ENCODE measurements at places on chromosomes 12 and 14.

DNA sequence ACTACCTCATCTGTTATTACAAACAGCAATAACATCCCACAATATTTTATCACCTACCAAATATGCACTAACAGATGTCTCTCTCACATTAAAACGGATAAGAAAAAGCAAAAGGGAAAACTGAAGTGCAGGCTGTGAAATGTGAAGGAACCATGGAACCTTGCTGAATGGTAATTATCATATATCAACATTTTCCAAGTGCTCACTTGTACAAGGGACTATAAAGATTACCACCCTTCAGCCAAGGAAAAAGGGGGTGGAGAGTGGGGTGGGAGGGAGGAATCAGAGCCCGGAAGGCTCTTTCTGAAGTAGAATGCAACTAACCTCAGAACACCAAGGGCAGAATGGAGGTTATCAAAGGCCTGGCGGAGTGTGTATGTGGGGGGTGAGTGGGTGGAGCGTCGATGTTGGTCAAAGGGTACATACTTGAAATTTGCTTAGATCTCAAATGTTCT is 1.2 kb downstream of the SNX6 start:
- no peak for DNase-seq

DNA sequence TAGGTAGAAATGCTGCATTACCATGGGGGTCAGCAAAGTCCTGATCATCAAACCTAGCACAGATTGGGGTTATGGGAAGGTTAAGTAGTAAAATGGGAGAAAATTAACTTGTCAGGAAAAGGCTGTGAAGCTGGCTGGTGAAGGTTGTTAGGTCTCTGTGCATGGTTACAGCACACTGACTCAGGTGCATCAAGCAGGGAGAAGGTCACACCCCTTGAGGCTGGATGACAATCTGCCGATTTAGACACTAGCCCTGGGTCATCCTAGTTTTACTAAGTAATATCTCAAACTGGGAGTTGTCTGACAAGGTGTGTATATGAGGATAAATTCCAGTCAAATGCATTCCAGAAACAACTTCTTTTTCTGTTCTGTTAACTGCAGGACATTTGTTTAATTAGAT is 271.1 kb upstream of the LRIG3 start:
- DNase-seq = no peak

DNA sequence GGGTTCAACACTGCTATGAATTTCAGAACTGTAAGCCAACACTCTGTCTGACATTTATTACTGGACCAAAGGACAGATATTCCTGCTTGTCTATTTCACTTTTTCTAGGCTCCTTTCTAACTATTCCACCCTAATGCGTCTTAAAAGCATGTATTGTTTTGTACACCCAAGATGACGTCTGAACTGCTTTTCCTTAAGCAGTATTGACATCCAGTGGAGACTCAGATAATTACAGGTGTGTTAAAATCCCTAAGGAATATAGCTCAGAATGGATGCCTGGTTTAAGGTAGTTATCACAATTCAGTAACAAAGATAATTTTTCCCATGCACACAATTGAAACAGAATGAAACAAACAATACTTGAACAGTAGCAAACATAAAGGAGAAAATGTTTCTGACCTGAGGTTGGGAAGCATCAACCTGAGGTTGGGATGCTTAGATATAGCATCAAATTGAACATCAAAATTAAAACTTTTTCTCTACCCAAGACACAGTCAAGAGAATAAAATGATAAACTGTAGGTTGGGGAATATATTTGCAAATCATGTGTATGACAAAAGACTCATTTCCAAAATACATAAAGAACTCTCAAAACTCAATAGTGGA is 93.7 kb upstream of the PTPRR start:
- no peak for DNase-seq

GRCh38 chr14:66476964-66477363 is 9.2 kb upstream of the CCDC196 start:
- no peak for DNase-seq

GRCh38 chr12:117045160-117046010 is 53.8 kb downstream of the TESC start:
- DNase-seq = peak; percentile 24

DNA sequence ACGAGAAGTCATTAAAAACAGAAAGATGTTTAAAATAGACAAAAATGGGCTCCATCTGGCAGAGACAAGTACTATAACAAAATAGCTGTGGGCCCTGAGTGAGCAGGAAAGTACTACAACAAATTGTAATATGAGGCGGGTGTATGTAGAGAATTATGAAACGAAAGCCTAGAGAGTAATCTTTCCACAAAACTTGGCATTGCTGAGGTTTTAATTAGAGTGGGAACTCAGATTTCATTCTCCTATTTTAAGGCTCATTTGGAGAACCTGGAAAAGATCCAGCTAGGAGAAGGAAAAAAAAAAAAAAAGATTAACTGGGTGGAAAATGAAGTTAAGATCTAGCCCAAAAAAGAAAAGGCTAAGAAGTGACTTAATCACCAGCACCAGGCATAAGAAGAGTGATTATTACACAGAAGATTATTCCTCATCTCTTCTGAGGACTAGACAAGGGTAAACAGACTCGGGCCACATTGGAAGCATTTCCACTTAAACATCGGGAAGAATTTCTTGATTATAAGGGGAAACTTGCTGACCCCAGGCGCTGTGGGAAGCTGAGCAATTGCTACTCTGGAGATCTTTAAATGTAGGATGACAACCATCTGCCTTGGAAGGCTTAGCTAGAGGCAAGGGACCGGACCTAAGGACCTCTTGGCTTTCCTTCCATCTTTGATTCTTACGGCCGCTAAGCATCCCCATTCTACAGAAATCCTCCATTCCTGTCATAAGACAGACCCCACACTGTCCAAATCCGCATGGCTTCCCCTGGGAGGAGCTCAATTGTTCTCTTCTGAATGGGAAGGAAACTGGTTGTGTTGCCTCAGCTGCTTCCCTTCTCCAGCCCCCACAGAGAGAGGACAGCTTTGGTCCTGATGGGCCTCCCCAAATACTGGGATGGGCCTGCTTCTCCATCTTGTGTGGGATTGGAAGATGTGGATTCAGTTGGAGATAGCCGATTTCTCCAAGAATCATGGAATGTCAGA is 40.6 kb downstream of the IGF1 start:
- no peak for DNase-seq

DNA sequence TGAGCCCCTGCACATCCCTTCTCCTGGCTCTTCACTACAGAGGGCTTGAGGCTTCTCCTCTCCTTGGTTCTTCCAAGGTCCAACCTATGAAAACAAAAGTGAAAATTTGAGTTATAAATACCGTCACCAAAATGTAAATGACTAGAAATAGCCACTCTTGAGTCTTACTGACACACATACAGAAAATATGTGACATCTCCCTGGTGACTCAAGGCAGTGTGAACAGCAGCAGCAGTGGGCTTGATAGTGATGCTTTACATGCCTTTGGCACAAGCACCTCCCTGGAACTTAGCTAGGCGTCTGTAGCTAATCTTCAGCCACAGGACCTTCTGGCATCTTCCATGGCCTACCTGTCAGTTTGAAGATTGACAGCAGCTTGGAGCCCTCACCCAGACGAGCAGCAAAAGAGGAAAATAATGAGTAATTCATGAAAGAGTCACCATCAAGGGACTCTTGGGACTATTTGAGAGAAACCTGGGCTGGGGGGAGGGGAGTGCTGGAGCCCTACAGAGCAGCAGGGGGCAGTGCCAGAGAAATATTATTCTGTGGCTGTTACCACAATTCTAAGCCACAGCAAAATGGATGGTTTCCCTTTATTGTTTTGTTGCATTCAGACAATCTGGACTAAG is 158.0 kb downstream of the KCNK10 start:
- no peak for DNase-seq

- DNase-seq = no peak
These were observed 8.7 kb upstream of the GPR132 start for GRCh38 chr14:105073720-105074600.

GRCh38 chr14:86510491-86510890 is 980.5 kb downstream of the FLRT2 start:
- DNase-seq = no peak

DNA sequence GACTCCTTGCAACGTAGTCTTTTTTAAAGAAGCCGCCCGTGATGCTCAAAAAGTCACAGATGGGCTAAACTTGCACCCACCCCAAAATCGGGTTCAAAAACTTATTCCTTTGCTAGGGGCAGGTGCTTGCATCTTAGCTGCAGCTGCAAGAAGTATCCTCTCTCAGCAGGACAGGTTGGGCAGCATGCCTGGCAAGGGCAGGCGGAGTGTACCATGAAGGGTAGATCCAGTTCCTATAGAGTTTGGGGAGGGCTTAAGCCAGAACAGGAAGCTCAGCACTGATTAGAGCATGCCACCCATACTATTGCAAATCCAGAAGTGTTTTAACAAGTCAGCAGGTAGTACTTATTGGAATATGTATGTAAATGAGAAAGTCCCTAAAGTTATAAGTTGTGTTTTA is 48.7 kb downstream of the CPM start:
- DNase-seq = no peak

GRCh38 chr12:39368096-39368495 is 74.8 kb downstream of the KIF21A start:
- no peak for DNase-seq

- no peak for DNase-seq
These were observed 7.7 kb upstream of the HPD start for GRCh38 chr12:121866331-121866730.

DNA sequence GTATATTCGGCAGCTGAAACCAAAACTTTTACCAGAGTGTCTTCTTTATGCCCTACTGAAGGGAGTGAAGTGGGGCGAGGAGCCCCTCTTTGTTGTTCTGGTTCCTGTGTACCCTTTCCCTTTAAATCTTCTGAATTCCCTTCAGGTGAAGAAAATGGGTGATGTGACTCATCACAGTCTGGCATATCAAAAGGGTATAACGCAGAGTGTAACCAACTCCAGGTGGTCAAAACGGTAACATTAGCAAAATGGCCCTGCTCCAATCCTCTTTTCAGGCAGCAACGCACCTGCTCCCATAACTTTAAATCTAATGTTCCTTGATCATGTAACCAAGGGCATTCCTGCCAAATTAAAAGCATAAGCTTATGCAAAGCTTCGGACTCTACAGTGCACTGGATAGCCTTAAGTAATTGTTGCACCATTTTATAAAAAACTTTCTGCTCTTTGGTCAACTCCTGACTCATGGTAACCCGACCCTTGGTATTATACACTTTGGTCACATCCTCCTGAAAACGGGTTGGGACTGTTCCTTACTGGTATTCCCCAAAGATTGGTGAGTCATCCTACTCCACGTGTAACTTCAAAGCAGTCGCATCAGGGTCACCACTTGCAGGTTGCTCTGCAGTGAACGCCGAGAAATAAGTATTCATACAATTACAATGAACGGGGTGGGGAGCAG is 83.1 kb downstream of the KCNMB4 start:
- DNase-seq = no peak

DNA sequence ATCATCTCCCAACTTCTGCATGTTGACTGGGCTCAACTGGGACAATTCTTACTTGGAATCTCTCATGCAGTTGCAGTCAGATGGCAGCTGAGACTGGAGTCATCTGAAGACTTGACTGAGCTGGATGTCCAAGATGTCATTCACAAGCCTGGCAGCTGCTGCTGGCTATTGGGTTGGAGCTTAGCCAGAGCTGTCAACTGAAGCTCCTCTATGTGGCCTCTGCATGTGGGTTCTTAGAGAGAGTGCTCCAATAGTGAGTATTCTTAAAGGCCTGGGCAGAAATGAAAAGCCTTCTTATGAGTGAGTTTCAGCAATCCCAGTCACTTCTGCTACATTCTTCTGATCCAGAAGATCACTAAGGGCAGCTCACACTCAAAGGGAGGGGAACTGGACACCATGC is 440.9 kb downstream of the LRIG3 start:
- DNase-seq = peak; percentile 13

DNA sequence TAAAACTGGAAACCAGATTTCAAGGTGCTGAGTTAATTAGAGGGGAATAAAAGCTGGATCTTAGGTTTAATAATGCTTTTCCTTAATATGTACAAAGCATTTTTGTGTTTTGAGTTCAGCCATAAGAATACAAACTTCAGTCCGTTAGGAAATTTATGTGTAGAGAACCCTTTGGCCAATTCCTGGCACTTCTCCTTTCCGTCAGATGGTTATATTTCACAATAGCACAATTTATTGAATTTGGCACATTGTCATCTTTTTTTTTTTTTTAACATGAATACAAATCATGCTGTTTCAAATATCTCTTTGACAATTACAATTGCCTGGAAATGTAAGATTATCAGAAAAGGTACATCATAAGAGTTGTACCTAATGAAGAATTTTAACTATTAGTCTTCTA is 56.2 kb upstream of the DDHD1 start:
- DNase-seq = no peak

GRCh38 chr14:69327507-69327906 is 67.5 kb downstream of the GALNT16 start:
- no peak for DNase-seq

DNA sequence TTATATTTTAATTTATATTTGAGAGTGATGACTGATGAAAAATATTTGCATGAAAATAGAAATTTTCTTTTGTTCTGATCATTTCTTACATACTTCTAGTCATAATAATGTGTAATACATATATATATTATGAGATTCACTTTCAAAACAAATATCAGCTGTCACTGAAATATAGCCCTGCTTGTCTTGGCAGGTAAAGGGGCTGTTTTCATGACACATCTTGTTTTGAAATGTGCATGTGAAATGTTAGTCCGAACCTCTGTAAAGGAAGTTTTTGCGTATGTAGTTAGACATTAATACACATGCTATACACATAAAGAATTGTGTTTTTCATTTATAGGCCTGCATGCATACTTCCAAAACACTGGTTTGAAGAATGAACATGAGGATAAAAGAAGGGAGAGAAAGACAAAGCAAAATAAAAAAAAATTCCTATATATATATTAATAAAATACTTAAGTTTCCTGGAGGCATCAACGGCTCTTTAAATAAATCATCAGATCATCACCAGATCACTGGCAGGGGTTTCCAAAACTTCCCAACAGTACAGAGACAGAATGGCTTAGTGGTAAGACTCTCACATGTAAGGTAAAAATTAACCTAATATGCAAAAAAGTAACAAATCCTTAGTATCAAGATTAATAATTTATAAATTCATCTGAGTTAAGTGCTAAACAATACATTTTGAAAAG is 60.1 kb downstream of the SEL1L start:
- DNase-seq = no peak

- no peak for DNase-seq
These were observed 163.9 kb downstream of the TBX5 start for GRCh38 chr12:114241973-114242434.

DNA sequence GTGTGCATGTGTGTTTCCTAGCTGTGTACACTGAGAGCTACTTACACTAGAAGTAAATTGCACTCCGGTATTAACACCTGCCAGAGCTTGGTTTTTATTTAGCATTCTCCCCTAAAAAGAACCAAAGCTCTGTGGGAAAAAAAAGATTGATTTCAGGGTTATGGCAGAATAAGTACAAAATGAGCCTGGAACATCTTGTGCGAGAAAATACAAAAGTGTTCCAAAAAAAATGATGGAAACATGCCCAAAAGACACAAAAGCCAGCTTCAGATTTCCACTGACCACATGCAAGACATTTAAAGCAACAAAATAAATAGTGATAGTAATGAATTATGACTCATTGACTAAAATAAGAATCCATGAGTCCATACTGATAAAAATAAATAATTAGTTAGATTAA is 188.3 kb downstream of the GXYLT1 start:
- no peak for DNase-seq
